ENCODE measurements at places on chromosomes 13 and 19. TPM values are rescaled to one million over a fixed set of nuclear protein-coding genes. Genes with fewer than 3 reads are reported as not detected.

NEK5 gene
- total RNA-seq = not detected

ZNF829 gene
- total RNA-seq = 3.2 TPM

FGF22 gene
- not detected for total RNA-seq

IFNL1 gene
- total RNA-seq = not detected

PODNL1 gene
- total RNA-seq = 13.7 TPM

CABP5 gene
- not detected for total RNA-seq

GRAMD1A gene
- total RNA-seq = 50.0 TPM

All from HFFc6 (cell line).